ENCODE measurements at places on chromosomes 1 and 21. TPM values are rescaled to one million over a fixed set of nuclear protein-coding genes. Genes with fewer than 3 reads are reported as not detected.

- DNase-seq = no peak
Observed at GRCh38 chr1:226494092-226494609, 54.4 kb upstream of the STUM start.

Gene GABRD
- total RNA-seq = not detected

GRCh38 chr1:35192853-35193664, at the start of gene SFPQ:
TSS of gene SFPQ (minus strand) at chr1:35193145. CDS start at chr1:35193049, 96 bp downstream.
- DNase-seq = peak; percentile 98

DNA sequence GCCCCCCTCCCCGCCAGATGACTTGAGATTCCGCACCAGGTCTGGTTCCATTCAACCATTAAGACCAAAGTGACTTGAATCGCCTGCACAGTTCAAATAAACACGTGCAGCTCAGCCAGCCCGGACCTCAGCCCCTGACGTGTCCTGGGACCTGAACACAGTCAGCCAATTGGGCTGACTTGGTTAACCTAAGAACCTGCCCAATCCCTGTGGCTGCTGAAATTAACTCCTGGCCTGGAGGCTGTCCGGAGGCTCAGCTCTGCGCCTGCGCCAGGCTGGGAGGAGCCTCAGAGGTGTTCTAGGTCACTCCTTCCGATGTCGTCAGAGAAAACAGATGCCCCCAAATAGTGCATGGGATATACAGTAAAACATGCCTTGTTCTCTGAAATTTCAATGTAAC, 73.4 kb downstream of the SCCPDH start:
- no peak for DNase-seq

Gene SAMSN1
- total RNA-seq = 126 TPM

Gene MTARC2
- total RNA-seq = not detected

Gene CFHR4
- total RNA-seq = not detected

Gene MAD2L2
- 94.8 TPM for total RNA-seq

GRCh38 chr1:234433563-234434285, 45.3 kb downstream of the TARBP1 start:
- no peak for DNase-seq

DNA sequence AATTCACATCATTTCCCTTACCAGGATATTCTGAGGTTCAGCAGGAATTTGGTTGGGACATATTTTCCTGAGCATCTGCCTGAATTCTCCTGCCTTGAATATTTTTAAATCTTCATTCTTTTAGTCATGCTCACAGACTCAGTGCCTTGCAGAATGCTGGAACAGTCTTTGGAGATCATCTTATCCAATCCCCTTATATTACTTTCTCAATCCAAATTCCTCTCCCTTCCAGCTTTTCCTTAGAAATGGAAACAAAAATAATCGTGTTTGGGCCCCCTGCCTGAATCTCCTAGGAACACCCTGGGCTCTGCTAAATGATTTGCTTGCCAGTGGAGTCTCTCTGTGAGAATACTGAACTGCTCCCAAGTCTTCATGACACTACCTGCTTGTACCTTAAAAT, 38.4 kb downstream of the LHX8 start:
- DNase-seq = no peak

Gene PLEKHG5
- 1.7 TPM for total RNA-seq

Gene RNU1-3
- 922 TPM for total RNA-seq

Gene OR2T3
- not detected for total RNA-seq

Gene CR1L
- total RNA-seq = not detected

Gene SPOCD1
- not detected for total RNA-seq

Gene ERICH3
- total RNA-seq = 0.23 TPM

DNA sequence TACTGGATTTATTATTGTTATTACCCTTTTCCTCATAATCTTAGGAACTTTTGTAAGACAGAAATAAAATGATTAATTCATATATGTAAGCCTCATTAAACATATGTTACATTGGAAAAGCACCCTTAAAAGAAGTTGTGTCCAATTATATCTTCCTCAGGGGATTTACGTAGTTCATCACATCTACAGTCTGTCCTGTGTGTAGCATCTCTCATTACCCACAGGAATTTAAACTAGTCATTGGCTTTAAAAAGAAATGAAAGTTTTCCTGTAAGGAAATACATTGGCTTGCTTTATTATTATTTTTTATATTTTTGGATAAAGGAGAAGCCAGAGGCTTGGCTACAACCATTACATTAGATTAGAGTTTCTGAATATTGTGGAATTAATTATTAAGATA, 56.1 kb downstream of the SWT1 start:
- no peak for DNase-seq

- no peak for DNase-seq
Observed at GRCh38 chr1:180765151-180765550, 133.3 kb downstream of the XPR1 start.

GRCh38 chr1:101203820-101204540, 32.8 kb upstream of the S1PR1 start:
- DNase-seq = no peak

DNA sequence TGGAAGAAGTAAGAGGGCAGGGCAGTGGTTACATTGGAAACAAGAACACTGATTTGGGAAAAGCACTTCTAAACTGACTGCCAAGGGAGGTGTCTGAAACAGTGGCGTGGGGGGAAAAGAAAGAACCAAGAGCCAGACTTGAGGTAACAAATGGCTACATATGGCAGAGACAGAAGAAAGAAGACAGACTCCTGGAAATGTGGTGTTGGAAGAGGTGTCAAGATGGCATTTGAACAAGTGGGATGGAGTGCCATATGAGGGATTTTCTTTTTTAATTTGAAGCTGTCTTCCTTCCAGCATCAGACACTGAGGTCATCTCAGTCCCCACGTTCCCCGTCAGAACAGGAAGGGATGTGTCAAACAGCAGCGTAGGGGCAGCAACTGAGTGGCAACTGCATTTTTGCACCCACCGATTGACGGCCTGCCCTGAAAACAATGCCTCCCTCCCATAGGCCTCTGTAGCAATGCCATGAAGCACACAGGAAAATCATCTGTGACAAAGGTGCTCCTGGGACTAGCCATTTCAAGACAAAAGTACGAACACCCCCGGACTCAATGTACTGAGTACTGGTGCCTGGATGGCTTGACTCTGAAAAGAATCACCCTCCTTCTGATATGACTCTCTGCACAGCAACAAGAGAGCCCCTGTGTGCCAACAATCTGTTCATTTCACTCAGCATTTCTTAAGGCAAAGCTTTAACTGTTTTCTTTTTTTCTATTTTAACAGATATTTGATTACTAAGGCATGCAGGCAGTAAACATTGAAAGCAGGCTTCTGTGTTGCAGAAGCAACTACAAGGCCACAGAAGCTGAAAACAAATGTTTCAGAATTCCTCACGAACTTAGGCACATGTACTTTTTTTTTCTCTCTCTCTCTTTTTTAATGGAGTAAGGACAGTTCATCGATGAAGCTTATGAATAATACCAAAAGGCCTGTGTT, 37.0 kb downstream of the LPAR3 start:
- no peak for DNase-seq

GRCh38 chr1:69294171-69294570, 273.6 kb upstream of the LRRC7 start:
- DNase-seq = no peak

- no peak for DNase-seq
Observed at GRCh38 chr1:47921935-47922415, 75.2 kb downstream of the TRABD2B start.

- no peak for DNase-seq
Observed at GRCh38 chr1:90411185-90411584, 305.9 kb downstream of the BARHL2 start.

DNA sequence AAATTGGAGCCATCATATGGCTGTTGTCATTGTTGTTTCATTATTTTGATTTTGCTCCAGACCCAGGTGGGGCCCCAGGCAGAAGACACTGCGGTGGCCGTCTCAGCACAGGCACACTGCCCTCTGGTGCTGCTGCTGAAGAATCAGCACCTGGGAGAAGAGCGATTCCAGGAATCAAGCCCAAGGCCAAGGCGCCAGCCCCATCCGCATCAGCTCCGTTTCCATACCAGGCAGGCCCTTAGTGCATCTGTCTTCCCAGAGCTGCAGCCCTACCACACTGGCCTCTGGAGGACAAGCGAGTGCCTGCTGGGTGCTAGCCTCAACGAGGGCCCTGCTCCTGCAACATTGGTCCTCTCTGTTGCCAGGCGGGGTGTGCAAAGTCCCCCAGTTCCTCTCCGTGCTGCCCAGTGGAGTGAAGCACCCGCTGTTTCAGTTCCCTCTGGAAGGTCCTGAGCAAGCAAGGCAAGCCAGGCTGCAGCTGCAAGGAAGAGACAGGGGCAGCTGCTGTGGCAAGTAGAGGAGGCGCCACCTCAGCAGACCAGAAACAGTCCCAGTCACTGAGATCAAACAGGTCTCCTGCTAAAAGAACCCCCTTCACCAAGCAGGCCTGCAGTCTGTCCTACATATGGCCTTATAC, 5.2 kb downstream of the GRIK3 start:
- no peak for DNase-seq

DNA sequence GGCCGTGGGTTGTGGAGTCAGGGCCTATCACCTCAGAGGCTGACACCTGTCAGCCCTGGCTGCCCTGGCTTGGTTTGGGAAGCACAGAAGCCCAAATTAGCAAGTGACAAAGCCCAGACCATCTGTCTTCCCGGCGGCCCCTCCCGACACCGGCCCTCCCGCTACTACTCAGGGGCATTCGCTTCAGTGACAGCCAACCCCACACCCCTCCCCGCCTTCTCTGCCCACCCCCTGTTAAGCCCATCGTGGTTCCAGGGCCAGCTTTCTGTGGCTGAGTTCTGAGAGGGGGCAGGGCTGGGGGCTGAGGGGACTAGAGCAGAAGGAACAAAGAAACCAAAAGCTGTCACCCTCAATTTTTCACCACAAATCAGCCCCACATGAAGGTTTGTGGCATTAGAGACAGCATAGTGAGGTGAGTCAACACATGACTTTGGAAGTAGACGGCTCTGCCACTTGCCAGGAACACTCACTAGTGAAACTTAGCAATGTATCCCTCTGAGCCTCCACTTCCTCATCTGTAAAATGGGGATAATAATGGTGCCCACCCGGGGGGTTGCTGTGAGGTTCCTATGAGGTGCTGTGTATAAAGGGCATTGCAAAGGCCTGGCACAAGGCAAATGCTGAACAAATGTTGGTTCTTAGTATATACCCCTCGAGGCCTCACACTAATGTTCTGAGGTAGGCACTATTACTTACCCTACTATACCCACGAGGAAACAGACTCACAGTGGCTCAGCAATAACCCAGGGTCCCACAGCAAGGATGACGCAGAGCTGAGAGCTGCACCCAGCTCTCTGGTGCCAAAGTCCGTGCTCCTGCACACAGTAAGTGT, 5.2 kb upstream of the TNNI1 start:
- peak; percentile 43 for DNase-seq

GRCh38 chr1:241934201-241934848, 23.2 kb upstream of the BECN2 start:
- DNase-seq = no peak

GRCh38 chr1:190168893-190169280, 308.8 kb downstream of the BRINP3 start:
- DNase-seq = no peak

GRCh38 chr1:224675590-224675989, 59.5 kb downstream of the CNIH3 start:
- DNase-seq = no peak

Gene LCE3A
- not detected for total RNA-seq

Gene OLFM3
- total RNA-seq = not detected

GRCh38 chr21:33268737-33269441, 2.7 kb downstream of the IL10RB start:
- no peak for DNase-seq

GRCh38 chr1:41184446-41184845, 57.7 kb downstream of the SCMH1 start:
- no peak for DNase-seq

- DNase-seq = no peak
Observed at GRCh38 chr1:17310068-17310640, 2.2 kb downstream of the PADI4 start.

- peak; percentile 64 for DNase-seq
Observed at GRCh38 chr1:42765832-42766740, 742 bp downstream of the P3H1 start.

DNA sequence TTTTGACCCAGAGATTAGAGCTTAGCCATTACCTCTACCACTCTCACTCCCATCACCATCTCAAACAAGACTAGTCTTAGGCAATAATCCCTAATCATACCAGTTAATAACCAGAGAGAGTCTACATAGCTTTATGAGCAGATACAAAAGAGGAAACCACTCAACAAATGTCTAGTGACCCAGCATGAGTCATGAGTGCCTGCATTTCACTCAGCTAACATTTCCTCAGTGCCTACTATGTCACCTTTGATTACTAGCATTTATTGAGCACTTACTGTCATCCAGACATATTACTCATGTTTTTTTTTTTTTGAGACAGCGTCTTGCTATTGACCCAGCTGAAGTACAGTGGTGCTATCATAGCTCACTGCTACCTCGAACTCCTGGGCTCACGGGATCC, 35.9 kb upstream of the GALNT2 start:
- no peak for DNase-seq

Gene S100A8
- total RNA-seq = not detected

GRCh38 chr1:102185260-102185659, 188.5 kb upstream of the OLFM3 start:
- no peak for DNase-seq

GRCh38 chr1:93999840-94000415, 90.7 kb upstream of the GCLM start:
- no peak for DNase-seq

DNA sequence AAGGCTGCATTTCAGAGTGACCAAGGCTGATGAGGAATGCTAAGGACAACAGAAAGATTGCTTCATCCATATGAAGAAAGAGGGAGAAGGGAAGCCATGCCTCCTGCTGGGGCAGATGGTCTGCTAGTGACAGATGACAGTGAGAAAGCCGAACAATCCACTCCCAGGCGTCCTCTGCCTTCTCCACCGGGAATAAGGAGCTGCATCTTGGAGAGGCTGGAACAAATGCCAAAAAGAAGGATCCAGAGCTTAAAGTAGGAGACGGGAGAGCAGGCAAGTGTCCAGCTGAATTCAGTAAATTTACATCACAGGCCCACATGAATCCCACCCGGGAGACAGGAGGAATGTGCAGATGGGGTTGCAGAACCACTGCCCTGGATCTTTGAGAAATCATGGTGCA, 33.4 kb downstream of the DDX20 start:
- no peak for DNase-seq

DNA sequence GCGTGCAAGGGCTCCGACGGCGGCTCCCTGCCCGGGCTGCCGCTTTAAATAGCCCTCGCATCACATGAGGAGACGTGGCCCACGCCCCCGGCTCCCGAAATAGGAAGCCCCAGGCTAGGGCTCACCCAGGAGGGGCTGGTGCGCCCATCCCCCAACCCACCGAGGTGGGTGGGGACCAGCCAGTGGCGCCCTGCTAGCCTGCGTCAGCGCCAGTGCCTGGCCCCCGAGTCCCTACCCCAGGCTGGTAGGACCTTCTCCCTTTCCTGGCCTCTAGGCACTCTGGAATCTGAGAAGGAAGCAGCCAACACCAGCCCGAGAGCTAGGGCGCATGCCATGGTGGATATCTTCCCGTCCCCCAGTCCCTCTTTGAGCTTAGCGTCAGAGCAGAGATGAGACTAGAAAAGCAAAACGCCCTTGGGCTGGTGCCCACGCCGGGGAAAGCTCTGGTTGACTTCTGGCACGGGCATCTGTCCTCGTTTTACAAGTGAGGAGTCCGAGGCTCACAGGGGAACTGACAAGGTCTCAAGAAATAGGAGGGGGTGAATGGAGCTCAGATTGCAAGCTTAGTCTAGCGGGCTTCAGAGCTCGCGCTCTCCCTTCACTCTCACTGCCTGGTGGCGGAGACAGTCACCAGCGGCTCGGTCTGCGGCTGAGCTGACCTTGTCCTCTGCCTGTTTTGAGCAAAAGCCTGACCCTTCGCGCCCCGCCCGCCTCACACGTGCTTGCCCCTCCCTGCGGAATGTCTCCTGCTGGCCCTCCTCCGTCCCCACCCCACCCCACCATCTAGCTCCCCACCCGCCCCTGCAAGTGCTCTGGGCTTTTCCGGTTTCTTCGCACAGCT, at the start of gene FABP3:
FABP3 (minus strand) TSS at position 21 of the 841 bp plus-strand sequence. CDS start 62 bp downstream, outside the sequence.
- DNase-seq = peak; percentile 50

- DNase-seq = no peak
Observed at GRCh38 chr21:43599728-43600127, 59.6 kb downstream of the HSF2BP start.
